ENCODE measurements at places on chromosomes 2 and 18. TPM values are rescaled to one million over a fixed set of nuclear protein-coding genes. Genes with fewer than 3 reads are reported as not detected.

Gene ATRAID
- 209 TPM for total RNA-seq

Gene GREB1L
- 1.6 TPM for total RNA-seq

Gene GFPT1
- total RNA-seq = 23.4 TPM

Gene IDH1
- total RNA-seq = 76.4 TPM

Gene UGT1A3
- 0.19 TPM for total RNA-seq

Gene GRB14
- 4.6 TPM for total RNA-seq

Gene GPD2
- total RNA-seq = 34.1 TPM

Gene PLB1
- total RNA-seq = 1.8 TPM

Gene ARHGEF33
- total RNA-seq = not detected

Gene DYNAP
- not detected for total RNA-seq

Gene CD28
- not detected for total RNA-seq

Gene ZDBF2
- 0.92 TPM for total RNA-seq

Gene SDC1
- total RNA-seq = 128 TPM

Gene REG1B
- not detected for total RNA-seq

Gene MAP2
- 1.3 TPM for total RNA-seq

Gene GPR39
- total RNA-seq = 9.6 TPM

Gene PROKR1
- not detected for total RNA-seq

Gene SPC25
- 20.1 TPM for total RNA-seq

Gene SPHKAP
- total RNA-seq = 0.02 TPM

Gene CRACDL
- 2.3 TPM for total RNA-seq

Gene IFIH1
- total RNA-seq = 1.0 TPM

Gene COPS8
- total RNA-seq = 193 TPM

Gene FBLN7
- 0.28 TPM for total RNA-seq

Gene ITGB6
- 0.79 TPM for total RNA-seq

Gene RAPH1
- total RNA-seq = 7.9 TPM
